Muscle of leg (tissue), 16 donors: ENCODE measurements at places on chromosomes 11 and 22.
A peak's percentile ranks its signal among the peaks of the same experiment; 100 is the strongest.

GRCh38 chr11:1300121-1300520 is 9.3 kb downstream of the TOLLIP start:
- DNase-seq = no peak

- DNase-seq = no peak
Observed at GRCh38 chr11:76667856-76668255, 2.7 kb downstream of the LRRC32 start.

DNA sequence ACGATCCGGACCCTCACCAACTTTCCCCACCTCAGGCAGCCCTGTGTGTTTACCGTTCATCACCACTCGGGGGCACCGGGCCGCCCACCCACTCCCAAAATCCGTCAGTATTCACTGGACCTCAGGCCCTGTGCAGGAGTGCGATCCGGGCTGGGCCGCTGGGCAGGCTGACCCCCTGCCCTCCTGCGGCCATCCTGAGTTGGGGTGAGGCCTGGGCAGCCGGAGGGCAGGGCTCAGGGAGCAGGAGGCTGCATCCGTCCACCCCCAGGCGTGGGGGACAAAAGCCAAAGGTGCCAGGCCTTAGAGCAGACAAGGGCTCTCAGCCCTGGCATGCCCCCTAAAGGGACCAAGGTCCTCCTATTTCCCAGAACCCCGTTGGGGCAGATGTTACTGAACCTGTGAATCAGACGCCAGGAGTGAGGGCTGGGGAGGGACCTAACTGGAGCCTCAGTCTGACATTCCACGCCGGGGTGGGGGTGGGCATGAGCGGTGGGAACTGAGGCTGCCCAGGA is 16.8 kb upstream of the TMEM191C start:
- DNase-seq = no peak

DNA sequence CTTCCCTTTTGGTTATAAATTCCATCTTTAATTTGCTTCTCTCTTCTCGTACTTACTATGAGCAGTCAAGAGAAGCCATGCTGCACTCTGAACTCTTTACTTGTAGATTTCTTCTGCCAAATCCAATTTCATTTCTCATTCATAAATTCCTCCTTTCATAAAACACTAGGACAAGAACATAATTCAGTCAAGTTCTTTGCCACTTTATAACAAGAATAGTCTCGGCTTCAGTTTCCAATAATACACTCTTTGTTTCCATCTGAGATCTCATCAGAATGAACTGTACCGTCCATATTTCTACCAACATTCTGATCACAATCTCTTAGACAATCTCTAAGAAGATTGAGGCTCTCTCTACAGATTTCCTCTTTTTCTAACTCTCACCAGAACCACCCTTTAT is 25.1 kb downstream of the IZUMO1R start:
- DNase-seq = no peak

DNA sequence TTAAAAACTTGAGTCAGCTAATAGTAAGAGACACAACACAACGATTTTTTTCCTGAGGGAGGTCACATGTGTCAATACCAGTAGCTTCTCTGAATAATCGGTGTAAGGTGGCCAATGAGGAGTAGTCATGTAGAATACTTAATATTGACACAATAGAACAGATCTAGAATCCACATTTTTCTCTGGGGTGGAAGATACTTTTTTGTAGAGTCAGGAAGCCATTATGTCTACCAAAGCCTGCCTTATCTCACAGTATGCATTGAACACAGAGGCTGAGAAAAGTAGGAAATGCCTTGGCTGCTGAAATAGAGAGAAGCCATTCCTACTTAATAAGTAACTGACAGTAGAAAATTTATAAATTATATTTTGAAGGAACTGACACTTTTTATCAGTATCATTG is 725.0 kb downstream of the METTL15 start:
- DNase-seq = no peak

DNA sequence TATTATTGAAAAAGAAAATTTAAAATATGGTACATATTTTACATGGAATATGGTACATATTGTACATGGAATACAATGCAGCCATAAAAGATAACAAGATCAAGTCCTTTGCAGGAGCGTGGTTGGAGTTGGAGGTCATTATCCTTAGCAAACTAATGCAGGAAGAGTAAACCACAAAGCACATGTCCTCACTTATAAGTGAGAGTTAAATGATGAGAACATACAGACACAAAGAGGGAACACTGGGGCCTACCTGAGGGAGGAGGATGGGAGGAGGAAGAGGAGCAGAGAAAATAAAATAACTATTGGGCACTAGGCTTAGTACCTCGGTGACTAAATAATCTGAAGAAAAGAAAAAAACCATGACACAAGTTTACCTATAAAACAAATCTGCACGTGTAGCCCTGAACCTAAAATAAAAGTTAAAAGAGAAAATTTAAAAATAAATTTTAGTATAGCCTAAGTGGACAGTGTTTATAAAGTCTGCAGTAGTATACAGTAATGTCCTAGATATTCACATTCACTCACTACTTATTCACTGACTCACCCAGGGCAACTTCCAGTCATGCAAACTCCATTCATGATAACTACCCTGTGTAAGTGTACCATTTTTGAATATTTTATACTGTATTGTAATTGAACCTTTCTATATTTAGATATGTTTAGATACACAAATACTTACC is 204.4 kb downstream of the FAM76B start:
- no peak for DNase-seq

DNA sequence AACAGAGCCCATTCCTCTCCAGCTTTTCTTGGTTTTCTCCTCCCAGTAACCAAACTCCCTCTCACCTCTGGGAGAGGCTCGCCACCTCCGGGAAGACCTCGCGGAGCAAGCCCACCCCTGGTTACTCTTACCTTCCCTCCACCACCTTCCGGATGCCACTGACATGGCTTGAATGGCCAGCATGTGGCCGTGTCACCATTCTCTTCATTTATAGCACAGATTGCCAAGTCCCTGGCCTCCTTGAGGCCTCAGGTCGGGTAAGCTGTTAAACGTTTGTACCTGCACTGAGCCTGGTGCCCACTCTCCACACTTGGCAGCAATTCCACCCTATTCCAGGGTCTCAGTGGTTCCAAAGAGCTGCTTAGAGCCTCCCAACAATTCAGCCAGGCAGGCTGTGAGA is 8.0 kb upstream of the FXYD2 start:
- no peak for DNase-seq

GRCh38 chr22:18121506-18121905 is 10.9 kb downstream of the TUBA8 start:
- DNase-seq = no peak

GRCh38 chr11:110147962-110148709 is 54.9 kb downstream of the ZC3H12C start:
- DNase-seq = no peak

DNA sequence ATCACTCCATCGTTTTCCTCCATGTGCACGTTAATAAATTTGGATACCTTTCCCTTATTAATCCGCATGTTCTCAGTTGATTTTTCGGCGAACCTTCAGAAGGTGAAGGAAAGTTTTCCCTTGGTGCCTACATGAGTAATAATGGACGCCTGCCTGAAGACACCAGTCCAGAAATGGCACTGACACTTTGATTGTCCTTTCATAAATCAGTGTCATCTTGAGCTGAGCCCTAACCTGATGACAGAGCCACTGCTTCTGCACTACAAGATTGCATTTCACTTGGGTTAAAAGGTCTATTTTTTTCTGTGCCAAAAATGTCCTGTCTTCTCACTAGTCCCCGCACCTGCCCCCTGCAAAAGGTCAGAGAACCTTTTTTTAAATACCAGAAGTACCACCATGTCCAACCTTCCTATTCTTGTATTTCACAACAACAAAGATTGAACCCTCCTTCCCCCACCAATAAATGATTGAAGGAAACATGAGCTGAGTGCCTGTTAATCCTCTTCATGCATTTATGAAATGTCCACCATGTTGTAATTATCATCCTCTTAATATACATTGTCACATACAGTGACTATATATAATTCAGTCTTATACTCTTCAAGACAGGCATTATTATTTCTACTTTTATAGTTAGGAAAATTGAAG is 219.9 kb upstream of the UBASH3B start:
- peak; percentile 17 for DNase-seq

GRCh38 chr11:70788248-70789022 is 390.1 kb downstream of the CTTN start:
- no peak for DNase-seq

DNA sequence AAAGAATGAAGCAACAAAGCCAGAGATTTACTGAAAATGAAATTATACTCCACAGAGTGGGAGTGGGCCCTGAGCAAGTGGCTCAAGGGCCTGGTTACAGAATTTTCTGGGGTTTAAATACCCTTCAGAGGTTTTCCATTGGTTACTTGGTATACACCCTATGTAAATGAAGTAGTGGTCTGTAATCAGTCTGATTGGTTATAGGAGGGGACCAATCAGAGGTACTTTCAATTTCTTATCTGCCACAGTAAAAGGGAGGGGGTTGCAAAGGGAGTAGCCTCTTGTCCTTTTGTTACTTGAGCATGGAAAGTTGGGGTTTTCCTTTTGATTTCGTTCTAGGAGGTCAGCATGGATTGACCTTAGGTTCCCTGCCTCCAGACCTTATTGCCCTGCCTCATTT is 63.5 kb downstream of the ATM start:
- DNase-seq = no peak

GRCh38 chr11:110527146-110527545 is 97.4 kb downstream of the FDX1 start:
- no peak for DNase-seq

GRCh38 chr11:10606536-10607208 is 38.2 kb upstream of the LYVE1 start:
- peak; percentile 41 for DNase-seq

DNA sequence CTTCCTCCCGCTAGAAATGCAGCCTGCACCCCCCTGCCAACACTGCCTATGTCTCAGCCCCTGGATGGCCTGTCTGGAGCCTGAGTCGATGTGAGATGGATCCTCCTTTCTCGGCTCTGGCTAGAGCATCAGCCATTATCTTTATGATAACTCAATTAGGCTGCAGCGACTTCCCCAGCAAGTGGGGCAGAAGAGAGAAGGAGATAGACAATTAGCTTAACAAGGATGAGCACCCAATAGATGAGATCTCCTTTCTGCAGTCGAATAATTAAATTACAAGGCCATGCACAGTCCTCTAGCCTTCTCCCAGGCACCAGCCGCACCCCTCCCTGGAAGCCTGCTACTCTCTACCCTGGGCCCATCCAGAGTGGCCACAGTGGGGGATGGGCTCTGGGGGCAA is 179.3 kb downstream of the CEP164 start:
- no peak for DNase-seq

DNA sequence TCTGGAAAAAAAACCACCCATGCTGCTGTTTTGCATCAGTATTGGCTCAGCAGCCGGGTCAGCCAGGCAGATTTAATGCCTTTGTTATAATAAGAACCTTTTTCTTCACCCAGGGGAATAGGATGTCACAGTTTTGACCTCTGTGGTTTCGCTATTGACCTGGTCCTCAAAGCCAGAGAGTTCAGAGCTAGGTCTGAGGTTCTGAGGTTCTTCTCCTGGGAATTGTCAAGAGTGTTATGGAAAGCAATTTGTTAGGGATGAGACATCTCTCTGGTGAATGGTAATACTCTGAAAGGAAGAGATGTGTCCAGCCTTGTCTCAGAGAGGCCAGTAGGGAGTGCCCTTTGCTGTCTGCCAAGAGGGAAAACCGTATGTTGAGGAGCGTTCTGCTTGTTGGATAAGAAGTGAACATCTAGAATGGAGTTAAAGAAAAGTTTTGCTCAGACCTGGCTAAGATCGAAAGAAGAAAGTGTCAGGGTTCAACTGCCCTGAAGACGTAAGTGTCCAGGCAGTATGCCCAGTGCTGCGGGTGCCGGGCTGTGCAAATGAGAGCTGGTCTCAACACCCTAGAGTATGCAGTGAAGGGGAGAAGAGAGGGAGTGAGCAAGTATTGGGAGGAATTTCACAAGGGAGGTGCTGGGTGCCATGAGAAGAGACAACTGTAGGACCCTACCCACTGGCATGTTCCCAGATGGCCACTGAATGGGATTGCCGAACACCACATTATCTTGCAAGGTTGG is 150.9 kb upstream of the TTC12 start:
- DNase-seq = peak; percentile 54

DNA sequence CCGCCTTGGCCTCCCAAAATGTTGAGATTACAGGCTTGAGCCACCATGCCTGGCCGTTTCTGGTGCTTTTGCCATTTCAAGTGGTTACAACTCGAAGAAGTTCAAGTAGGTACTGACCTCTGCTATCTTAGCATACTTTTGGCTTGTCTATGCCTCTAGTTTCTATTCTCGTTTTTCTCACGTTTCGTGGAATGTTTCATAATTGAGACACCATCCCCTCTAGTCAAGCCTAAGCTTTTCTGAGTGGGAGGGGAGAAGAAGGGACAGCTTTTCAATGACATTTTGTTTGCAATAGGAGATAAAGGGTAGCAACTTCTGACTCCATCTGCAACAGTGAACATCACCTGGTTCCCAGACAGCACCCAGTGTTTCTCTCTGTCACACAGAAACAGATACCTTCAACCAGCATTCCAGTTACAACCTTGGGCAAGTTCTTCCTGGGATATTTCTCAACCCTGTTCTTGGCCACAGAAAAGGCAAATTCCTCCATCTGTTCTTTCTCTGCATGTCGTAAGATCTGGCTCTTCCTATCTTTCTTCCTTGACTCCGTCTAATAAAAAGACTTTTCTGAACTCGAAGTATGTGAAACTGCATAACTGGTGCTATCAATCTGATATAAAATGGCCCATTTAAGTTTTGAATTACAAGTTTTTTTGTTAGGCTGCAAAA is 25.5 kb downstream of the DDI1 start:
- DNase-seq = no peak

GRCh38 chr11:75432911-75433321 is at the start of gene KLHL35:
KLHL35 (minus strand) TSS chr11:75433203; CDS start chr11:75430629, 2,574 bp downstream.
- DNase-seq = no peak

DNA sequence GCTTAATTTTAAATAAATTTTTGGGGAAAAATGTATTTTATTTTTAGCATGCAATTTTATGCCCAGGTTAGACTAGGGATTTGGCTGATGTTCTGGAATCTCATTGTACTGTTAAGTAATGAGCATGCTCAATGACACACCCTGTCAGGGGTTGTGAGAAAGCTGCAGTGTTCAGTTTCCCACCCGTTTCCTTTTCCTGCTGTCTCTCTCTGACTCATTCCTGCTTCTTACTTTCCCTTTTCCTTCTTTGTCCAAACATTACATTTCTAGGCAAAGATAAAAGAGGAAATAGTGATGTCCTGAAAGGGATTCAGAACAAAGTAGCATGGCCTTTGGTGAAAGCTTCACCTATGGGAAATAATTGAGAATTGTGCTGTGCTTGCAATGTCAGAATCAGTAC is 22.7 kb downstream of the OOSP3 start:
- DNase-seq = peak; percentile 43

- no peak for DNase-seq
Observed at GRCh38 chr11:74909812-74910211, 39.1 kb downstream of the XRRA1 start.

- no peak for DNase-seq
Observed at GRCh38 chr11:67400942-67401494, 640 bp downstream of the PPP1CA start.
